Urinary bladder (tissue), 4 donors: ENCODE measurements at places on chromosomes 4 and X. TPM values are rescaled to one million over a fixed set of nuclear protein-coding genes. Genes with fewer than 3 reads are reported as not detected.

- no peak for DNase-seq
These were observed 39.9 kb downstream of the RELL1 start for GRCh38 chr4:37646247-37646646.

- no peak for DNase-seq
These were observed 195.5 kb upstream of the VEGFC start for GRCh38 chr4:176988226-176988625.

GRCh38 chr4:139175646-139176301, 1.2 kb downstream of the ELF2 start:
- DNase-seq = peak; percentile 2

DNA sequence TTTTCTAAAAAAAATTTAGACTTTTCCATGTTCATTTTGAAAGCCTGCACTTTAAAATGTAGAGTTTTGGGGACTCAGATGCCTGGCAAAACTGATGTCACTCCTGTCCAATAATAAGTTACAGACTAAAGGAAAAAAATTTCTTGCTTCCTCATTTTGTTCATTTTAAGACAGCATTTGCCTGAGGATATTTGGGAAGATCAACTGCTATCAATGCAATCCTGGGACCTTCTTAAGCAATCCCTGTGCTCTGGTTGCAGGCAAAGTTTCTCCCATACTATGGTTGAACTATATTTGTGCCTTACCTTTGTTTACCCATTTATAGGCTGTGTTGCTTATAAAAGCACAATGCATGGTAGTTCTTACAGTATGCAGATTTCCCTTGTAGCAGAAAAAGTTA, 280.4 kb downstream of the CFAP47 start:
- no peak for DNase-seq

DNA sequence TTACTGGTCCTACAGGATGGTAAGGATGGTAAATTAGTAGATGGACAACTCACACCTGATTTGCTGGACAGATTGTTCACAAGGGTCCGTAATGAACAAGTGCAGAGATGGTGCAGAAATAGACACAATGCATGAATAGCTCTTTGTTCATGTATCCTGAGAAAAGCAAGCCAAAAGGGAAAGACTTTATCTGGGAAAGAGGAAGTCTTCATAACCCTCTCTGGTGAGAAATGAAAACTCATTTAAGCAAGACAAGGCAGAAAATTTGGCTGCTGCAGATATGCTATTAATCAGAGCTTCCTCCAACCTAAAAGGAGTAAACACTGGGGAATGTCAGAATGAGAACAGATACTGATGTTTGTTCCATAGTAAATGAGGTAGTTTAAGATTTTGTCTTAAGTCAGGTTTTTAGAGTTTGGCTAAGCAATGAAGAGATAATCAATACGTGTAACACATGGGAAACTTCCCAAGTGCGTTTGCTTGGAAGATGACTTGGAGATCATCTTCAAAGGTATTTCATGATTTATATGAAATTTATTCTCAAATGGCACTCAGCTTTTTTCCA, 152.4 kb upstream of the BMPR1B start:
- DNase-seq = no peak

RTL9 gene
- total RNA-seq = 0.48 TPM

F8A1 gene
- total RNA-seq = 0.95 TPM

UGT2A1 gene
- not detected for total RNA-seq
